ENCODE measurements at places on chromosomes 5 and 9.

DNA sequence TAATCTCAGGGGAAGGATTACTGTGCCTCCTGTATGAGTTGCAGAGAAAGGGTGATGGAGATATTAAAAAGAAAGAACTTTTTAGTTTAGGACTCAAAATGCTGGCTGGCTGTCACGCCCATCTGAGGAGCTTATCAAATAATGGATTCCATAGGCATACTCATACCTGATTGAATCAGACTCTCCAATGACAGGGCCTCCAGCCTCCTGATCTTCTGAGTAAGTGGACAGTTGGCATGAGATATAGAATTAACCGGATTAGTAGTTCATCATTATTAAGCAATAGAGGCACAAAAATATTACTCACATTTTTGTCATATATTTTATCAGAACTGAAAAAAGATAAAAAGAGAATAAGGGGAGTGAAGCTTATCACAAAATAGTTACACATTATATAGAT lies 157.0 kb upstream of the RASA1 start:
- DNase-seq: no peak

- DNase-seq: no peak
Observed at GRCh38 chr5:102542057-102542456, 43.3 kb upstream of the SLCO6A1 start.

DNA sequence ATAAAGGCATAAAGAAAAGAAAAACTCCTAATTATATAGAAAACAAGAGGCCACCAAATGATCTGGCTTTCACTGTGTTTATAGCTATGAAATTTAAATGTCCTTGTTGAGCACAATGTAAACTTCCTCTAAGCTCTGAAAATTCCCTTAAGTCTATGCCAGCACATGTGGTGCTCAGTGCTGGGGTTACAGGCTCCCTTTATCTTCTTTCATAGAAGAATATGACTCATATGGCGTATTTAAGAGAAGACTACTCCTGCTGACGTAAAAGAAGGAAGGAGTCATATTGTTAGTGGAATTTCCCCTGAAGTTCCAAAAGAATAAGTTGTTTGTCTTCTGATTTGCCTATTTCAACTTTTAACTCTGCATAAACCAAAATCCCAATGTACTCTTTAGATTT lies 30.4 kb downstream of the RNF145 start:
- no peak for DNase-seq

DNA sequence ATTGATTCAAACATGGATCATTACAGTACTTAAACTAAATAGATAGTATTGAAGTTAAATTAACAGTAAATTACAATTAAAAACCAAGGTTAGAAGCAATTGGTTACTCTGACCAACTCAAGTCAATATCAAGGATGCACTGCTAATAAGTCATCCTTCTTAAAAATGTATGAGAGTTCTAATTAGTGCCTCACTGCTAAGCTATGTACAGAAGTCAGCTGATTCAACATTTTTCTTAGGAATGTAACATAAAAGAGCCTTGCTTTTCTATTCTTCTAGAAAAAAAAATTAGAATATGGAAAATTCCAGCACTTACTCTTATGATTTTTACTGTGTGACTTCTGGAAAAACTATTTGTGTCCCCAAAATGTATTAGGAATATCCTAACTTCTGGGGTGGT lies 75.7 kb upstream of the FBN2 start:
- no peak for DNase-seq
